ENCODE measurements at places on chromosomes 11 and 22. TPM values are rescaled to one million over a fixed set of nuclear protein-coding genes. Genes with fewer than 3 reads are reported as not detected.

The CCDC34 gene
- total RNA-seq = 10.4 TPM

The CWC15 gene
- 101 TPM for total RNA-seq

The HEPACAM gene
- not detected for total RNA-seq

DNA sequence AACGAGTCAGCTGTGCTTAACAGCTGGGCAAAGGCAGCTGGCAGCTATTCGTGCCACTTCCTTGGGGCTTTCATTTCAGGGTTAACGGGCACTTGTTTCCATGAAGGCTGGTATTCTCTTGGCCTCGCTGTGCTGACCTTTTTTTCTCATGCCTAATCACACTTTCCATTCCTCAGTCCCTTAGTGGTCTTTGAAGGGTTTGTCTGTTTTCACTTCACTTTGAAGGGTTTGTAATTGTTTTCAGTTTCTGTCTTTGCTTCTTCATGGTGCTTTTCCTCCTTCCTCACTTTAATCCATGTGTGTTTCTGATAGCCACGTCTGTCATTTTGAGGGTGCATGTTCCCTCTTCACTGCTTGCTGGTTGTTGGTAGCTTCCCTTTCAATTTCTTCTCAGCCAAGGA lies 24.6 kb downstream of the PPIL2 start:
- H3K27ac ChIP-seq = peak overlapping the region; percentile 66
- H3K36me3 ChIP-seq = peaks cover 18% of the 10 kb centered on the region
- DNase-seq = no peak
- no peaks in the 10 kb centered on the region for H3K27me3 ChIP-seq

GRCh38 chr11:22957786-22958185 lies 97.5 kb upstream of the CCDC179 start:
- no peak overlapping the region for H3K4me3 ChIP-seq
- DNase-seq = no peak

GRCh38 chr22:30223303-30223702 lies 23.3 kb downstream of the LIF start:
- no peaks in the 10 kb centered on the region for H3K27me3 ChIP-seq
- H3K4me1 ChIP-seq = peaks cover 84% of the 10 kb centered on the region
- DNase-seq = no peak
- peak overlapping the region; percentile 48 for H3K4me3 ChIP-seq

- H3K27ac ChIP-seq = no peak overlapping the region
- DNase-seq = no peak
- H3K27me3 ChIP-seq = no peaks in the 10 kb centered on the region
- no peaks in the 10 kb centered on the region for H3K36me3 ChIP-seq
These were observed 58.2 kb downstream of the COMMD9 start for GRCh38 chr11:36230779-36231699.

- peaks cover 2% of the 10 kb centered on the region for H3K36me3 ChIP-seq
- H3K27me3 ChIP-seq = no peaks in the 10 kb centered on the region
- H3K4me3 ChIP-seq = no peak overlapping the region
- H3K4me1 ChIP-seq = peaks cover 6% of the 10 kb centered on the region
- no peak for DNase-seq
These were observed 12.5 kb downstream of the ATXN10 start for GRCh38 chr22:45684169-45684568.

Data from activated T-helper 1 cell treated with anti-CD3 and anti-CD28 coated beads, Interleukin-12 subunit alpha, Interleukin-12 subunit beta, Interleukin-2, Interleukin-4 antibody, amounts not matched to agents 30 ng/mL and 10 ng/mL and 1 ng/mL, durations not matched to agents 14 hours and 24 hours and 36 hours (primary cell).